Left renal cortex interstitium (tissue), 4 donors: ENCODE measurements at places on chromosomes 12 and 14.

DNA sequence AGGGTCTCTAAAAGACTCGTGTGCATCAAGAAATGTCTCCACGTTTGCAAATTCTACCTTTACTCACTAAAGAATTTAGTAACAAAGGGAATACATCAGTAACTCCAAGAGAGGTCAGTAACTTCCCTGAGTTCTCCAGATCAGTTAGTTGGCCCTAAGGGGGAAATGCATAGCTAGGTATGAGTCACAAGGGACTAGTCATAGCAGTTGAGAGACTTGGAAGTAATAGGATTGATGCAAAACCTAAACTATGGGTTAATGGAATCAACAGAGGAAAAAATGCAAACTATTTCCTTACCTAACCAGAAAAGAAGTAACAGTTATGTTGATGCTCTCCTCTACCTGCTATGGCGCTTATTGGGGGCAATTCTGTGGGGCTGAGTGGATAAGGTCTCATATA lies 148.8 kb upstream of the GARIN6 start:
- no peak for DNase-seq

DNA sequence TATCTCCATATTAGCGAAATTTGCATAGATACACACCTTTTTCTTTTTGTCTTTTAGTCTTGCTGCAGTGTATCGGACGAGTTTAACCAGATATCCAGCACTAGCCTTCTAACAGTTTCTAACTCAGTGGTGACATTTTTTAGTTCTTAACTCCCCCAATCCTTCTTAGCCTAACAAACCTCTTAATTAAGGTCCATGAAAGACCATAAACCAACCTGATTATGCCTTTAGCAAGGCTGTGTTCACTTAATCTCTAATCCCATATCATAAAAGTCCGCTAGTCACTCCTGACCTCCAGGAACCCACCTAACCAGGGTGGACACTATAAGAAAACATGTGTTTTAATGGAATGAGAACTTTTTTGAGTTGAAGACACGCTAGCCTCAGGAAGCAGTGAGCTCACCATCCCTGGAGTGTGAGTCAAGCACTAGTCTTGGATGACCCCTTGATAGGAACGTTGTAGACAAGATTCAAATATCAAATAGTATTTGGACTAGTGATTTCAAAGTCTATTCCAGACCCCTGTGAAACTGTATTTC lies 9.5 kb downstream of the CDKN1B start:
- no peak for DNase-seq

DNA sequence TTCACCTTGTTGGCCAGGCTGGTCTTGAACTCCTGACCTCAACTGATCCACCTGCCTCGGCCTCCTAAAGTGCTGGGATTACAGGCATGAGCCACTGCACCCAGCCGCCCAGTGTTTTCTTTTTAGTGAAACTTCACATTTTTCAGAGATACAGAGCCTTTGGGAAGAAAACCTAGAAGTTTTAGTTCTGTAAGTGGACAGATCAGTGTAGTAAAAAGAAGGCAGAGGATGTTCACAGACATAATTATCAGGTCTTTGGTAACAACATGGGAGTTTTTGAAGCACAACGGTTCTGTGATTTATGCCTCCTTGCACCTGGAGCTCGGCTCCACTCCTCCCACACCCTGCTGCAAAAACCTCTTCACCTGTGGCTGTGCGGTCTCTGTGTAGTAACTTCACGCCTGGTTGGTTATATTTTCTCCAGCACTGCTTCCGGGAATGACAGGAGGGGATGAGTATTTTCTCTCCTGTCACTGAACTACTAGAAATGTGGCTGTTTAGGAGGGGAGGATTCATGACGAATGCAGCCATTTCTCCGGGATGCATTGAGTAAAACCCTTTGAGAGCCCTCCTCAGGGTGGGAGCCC lies 67.0 kb downstream of the ARF6 start:
- DNase-seq = peak; percentile 69

- DNase-seq = no peak
Measured at GRCh38 chr12:113519464-113520307, 48.0 kb upstream of the LHX5 start.

DNA sequence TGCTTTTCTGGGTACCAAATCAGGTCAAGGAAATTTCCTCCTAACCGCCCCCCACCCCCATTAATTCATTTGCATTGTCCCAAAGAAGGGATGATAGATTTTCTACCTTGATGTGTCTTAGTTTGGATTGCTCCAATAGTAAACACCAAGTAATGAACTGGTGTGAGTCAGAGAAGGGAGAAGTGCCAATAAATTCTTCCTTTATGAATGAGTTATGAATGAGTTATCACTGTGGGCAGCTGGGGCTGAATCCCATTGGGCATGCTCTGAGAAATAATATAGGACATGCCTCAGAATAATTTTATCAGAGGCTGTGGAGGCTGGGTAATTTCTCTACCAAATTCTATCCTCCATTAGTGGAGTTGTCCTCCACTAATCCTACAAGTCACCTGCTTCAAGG lies 277.9 kb upstream of the FLRT2 start:
- no peak for DNase-seq
